NCI-H524 (cell line): ENCODE measurements at places on chromosomes 5 and 9.
A peak's percentile ranks its signal among the peaks of the same experiment; 100 is the strongest.

- peak; percentile 53 for DNase-seq
Observed at GRCh38 chr9:126673689-126674364, 60.1 kb downstream of the LMX1B start.

DNA sequence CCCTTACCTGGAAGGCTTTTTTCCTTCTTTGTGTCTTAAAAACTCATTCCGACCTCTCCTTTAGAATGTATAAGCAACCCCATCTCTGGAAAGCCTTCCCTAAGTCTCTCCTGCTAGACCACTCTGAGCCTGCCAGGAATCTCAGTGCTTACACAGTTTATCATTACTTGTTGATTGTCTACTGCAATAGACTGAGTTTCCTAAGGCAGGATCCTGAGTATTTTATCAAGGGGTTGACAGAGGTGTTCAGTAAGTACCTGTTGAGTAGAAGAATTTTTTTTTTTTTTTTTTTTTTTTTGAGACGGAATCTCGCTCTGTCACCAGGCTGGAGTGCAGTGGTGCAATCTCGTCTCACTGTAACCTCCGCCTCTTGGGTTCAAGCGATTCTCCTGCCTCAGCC lies 2.6 kb upstream of the TJP2 start:
- DNase-seq = no peak

DNA sequence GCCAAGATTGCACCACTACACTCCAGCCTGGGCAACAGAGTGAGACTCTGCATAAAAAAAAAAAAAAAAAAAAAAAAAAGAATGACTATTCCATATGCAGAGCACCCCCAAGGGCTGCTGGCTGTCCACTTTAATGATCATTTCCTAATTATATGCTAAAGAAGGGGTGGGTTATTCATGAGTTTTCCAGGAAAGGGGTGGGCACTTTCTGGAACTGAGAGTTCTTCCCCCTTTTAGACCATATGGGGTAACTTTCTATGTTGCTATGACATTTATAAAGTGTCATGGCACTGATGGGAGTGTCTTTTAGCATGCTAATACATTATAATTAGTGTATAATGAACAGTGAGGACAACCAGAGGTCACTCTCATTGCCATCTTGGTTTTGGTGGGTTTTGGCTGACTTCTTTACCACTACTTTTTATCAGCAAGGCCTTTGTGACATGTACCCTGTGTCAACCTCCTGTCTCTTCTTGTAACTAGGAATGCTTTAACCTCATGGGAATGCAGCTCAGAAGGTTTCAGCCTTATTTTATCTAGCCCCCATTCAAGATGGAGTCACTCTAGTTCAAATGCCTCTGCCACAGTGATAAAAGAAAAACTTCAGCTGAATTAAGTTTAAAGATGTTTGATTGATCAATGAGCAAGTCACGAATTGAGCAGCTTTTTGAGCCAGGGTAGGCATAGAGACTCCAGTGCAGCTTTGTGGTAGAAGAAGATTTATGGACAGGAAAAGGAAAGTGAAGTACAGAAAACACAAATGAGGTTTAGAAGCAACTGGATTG lies 7.1 kb upstream of the NANS start:
- no peak for DNase-seq

DNA sequence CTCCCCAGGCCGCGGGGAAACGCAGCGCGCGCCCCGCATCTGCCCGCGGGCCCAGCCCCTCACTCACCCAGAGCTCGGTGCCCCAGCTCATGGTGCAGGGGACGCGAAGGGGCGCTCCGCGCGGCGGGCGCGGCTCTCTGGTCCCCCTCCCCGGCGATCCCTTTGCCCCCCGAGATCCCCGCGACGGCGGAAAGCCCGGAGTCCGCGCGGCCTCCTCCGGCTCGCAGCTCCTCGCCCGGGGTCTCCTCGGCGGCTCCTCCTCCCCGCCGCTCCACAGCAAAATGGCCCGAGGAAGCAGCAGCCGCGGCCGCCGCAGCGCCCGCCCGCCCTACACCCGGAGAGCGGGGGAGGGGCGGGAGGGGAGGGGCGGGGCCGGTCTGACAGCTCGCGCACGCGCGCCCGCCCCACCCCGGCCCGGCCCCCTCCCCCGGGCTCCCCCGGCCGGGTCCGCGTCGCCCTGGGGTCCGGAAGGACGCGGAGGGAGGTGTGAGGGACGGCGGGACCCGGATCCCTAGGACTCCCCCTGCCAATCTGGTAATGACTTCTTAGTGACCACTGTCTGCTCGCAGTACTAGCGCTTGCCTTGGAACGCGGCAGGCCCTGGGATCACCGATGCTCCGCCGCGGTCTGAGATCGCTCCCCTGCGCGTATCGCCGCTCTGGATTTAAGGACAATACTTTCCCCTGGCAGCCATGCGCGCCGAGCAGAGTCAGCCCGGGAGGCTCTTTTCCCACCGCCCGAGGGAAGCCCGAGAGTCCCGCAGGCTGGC lies at the start of gene FNBP1:
FNBP1 (minus strand) TSS at position 305 of the 769 bp plus-strand sequence; CDS start at position 91, 214 bp downstream.
- DNase-seq = peak; percentile 89

DNA sequence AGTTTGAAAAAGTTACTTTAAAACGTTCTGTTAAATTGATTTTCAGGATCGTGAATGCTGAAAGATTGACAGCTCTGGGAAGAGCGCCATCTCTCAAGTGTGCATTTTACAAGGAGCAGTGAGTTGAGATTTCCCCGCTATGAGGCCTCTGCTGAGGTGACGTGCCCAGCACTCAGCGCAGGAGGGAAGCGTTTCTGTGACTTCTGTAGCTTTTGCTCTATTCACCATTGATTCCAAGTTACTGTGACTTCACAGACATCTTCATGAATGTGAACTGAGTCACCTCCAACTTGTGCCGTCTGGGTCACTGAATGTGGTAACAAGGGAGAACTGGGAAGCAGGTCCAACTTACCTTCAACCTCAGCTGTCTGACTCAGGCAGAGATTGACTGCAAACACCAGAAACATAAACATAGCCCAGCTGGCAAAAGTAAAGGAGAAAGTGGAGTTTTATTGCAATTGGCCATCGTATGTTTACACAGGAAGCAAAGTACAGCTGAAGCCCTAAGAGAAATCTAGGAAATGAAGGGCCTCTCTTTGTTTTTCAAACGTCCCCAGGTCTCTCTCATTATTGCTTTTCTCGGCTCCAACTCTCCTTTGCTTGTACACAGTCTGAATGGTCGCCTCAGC lies 428.8 kb upstream of the CLINT1 start:
- DNase-seq = no peak

GRCh38 chr5:45038366-45038987 lies 229.7 kb downstream of the MRPS30 start:
- DNase-seq = peak; percentile 75

DNA sequence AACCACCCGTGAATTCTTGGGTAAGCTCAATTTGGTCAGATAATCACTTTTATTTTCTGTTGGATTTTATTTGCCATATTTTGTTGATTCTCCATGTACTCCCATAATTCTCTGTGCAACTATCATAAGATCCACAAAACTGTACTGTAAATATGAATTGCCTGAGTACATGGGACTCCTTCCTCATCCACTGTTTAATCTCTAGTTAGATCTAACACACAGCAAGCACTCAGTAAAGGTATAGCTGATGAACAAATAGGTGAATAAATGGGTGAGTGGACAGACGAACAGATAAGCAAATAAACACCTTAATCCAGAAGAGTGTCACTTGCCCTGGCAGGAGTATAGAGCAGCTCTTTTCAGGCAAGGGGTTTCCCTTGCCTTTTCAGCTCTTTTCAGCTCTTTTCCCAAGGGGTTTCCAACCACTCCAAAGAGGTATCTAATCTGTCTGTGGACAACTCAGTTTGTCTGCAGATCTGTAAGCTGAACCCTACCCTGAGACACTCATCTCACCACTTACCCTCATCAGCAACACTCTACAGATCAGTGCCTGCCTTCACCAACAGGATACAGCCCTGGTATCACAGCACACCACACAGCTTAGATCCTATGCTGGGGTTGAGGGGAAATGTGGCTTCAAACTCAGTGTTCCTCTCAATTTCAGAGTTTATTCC lies 51.2 kb downstream of the SIL1 start:
- peak; percentile 53 for DNase-seq

DNA sequence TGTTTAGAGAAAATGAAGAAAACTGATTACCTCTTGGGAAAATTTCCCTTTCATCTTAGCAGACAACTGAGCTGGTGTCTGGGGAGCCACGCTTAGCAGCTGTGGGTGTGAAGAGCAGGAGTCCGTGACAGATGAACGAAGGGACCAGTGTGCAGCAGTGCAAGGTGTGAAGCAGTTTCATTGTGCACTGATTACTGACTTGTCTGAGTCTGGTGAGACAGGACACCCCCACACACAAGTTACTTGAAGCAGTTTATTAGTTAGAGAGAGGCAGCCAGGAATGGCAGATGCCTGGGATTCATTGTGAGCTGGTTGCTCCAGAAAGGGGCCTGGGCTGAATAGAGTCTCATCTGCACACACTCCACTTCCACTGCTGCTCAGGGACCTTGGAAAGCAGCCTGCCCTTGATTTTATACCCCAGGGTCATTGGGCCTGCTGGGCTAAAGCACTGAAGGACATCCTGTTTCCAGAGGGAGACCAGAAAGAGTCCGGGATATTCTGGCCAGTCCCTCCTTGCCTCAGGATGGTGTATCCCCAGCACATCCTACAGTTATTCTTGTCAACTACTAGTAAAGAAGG lies 47.4 kb downstream of the FBXL7 start:
- no peak for DNase-seq

DNA sequence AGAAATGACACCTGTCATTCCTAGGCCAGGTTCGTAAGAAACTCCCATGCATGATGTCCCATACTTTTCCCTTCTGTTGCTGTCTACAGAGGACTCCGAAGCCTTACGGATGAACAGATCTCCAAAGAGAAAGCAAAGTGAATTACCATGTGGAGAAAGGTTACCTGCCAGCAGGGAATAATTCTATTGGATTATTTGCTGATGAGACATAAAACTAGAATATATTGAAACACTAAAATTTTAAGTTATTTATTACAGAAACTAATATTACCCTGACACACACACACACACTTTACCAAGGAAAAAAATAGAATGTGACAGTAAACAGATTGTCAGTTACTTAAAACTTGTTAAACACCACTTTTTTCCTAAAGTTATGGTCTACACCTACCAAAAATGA lies 452.7 kb upstream of the DAB2 start:
- no peak for DNase-seq

- DNase-seq = peak; percentile 44
Observed at GRCh38 chr5:179858241-179858585, 404 bp downstream of the MRNIP start.

DNA sequence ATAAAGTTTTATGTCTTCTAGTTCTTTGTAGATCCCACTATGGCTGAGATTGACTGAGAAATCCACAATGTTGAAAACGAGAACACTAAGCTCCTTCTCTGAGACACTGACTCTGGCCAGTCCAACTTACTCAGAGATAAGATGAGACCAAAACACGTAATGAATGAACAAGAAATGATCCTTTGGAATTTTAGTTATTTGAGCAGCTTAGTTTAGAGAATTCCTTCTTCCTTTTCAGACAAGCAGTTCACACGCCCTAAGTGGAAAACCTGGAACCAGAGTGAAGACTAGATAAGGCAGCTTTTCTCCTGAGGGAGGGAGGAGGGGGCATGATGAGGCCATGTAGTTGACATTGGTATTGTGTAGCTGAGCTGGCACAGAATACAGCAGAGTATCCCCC lies 139.6 kb downstream of the GABRB2 start:
- DNase-seq = no peak

- DNase-seq = no peak
Observed at GRCh38 chr5:21007781-21008180, 1019.8 kb upstream of the CDH18 start.

DNA sequence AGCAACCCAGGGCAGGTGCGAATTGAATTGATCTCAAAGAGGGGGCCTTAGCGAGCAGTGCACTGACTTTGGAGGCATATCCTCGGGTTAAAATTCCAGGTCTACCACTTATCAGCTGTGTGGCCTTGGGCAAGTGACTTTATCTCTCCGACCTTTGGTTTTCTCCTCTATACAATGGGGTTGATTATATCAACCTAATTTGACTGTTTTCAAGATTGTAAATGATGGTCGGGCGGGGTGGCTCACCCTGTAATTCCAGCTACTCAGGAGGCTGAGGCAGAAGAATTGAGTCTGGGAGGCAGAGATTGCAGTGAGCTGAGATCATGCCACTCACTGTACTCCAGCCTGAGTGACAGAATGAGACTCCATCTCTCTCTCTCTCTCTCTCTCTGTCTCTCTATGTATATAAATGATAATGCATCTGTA lies 18.7 kb downstream of the SPRY4 start:
- no peak for DNase-seq

- DNase-seq = no peak
Observed at GRCh38 chr5:146111409-146111808, 6.0 kb upstream of the PLAC8L1 start.

- DNase-seq = no peak
Observed at GRCh38 chr9:69922646-69923045, 102.0 kb downstream of the CFAP95 start.

- no peak for DNase-seq
Observed at GRCh38 chr5:139383275-139383992, at the start of gene SLC23A1. TSS of gene SLC23A1 (minus strand) at chr5:139383297. CDS start at chr5:139383253, 44 bp downstream.

DNA sequence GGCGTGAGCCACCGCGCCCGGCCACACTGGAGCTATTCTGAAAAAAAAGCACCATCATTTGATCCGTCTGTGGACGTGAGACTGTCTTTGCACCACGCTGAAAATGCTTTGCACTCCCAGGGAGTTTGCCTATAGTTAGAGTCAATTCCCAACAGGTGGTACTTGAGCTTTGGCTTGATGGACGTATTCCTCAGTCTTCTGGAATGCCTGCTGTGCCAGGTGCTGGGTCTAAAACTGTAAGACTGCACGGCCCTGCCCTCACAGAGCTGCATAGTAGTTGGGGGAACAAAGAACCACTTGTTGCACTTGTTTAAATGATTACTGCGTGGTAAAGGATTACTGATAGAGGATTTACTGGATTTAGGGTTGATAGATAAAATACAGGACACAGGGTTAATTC lies 3.4 kb upstream of the CCNO start:
- DNase-seq = peak; percentile 14

DNA sequence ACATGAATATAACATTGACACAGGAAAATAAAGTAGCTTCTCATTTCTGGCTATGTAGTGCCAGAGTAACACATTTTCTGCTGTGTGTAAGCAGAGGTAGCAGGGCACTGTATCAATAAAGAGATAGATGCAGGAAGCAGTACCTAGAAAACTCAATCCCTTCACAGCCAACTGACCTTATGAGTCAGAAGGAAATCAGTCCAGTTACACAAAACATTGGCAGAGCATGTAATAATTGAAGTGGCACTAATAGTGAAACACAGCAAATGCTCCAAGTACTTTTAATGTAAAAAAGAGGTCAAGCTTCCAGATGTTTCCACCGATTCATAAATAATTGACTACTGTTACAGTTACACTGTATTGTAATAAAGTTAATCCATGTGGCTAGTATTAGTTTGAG lies 706.6 kb downstream of the EFNA5 start:
- no peak for DNase-seq

DNA sequence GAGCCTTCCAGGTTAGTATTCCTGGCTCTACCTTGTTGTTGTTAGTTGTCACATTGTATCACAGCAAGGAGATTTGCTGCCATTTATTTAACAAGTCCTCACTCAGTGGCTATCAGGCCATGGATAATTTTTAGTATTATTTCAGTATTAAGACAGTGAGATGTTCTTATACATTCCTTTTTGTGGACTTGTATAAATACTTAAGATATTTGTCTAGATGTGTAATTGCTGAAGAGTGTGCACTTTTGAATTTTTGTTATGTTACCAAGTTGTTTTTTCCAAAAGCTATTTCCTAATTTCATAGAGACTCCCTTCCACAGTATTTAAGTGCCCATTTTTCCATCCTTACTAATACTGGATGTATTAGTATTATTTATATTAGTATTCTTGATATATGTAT lies 22.0 kb downstream of the SLC36A1 start:
- no peak for DNase-seq

- no peak for DNase-seq
Observed at GRCh38 chr9:27377147-27377807, 80.3 kb upstream of the EQTN start.
